Activated T-cell treated with anti-CD3 and anti-CD28 coated beads, Interleukin-2, amount 50 U/mL, for 24 hours (primary cell): ENCODE measurements at places on chromosomes 2 and 18.

GRCh38 chr18:31398191-31398590 is 21.6 kb downstream of the DSG4 start:
- DNase-seq = no peak

DNA sequence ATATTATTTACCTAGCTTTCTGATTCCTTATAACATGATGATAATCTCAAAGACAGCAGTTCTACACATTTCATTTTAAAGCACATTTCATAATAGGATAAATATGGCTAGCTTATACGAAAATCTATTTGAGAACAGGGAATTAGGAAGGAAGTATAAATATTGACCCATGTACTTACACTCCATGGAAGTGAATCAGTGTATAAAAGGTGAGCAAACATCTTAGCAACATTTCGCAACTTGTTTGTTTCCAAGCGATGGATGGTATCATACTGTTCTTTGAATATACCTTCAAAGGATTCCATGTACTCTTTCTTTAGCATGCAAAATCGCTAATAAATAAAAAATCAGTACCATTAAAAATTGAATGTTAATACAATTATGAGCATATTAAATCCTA is 53.1 kb downstream of the CWC22 start:
- DNase-seq = no peak

DNA sequence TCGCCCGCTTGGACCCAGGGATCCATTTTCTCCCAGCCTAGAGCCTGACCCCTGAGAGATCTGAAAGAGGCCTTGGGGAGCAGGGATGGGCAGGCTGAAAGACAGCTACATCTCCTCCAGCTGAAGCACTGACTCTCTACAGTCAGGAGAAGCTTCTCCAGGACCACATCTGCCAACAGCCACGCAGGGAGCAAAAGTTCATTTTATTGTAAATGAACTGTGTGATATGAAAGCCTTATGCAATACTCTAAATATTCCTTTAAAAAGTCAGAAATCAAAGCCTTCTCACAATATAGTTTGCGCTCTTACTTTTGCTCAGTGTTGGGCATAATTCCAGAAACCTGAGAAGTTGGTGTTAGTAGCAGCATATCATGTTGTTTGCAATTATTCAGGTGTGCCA is 428.9 kb upstream of the RAB6C start:
- DNase-seq = no peak

GRCh38 chr2:205868773-205869333 is 186.6 kb downstream of the NRP2 start:
- DNase-seq = no peak

DNA sequence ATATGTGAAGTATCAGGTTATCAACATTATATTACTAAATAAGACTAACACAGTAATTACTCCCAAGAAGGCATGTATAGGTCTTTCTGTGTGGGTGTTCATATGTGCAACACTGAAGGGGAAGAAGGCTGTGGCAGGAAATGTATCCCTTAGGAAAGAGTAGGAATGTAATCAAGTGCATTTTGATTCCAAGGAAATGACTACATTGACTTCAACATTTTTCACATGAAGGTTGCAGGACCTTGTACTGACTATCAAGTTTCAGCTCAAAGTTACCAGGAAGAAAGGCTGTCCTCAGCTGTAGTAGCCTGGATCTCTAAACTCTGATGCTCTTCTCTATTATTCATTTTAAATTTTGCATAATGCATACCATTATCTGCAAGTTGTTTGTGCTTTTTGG is 680.8 kb downstream of the NYAP2 start:
- DNase-seq = no peak

- no peak for DNase-seq
These were observed 297.9 kb downstream of the SOX11 start for GRCh38 chr2:5990086-5990485.

DNA sequence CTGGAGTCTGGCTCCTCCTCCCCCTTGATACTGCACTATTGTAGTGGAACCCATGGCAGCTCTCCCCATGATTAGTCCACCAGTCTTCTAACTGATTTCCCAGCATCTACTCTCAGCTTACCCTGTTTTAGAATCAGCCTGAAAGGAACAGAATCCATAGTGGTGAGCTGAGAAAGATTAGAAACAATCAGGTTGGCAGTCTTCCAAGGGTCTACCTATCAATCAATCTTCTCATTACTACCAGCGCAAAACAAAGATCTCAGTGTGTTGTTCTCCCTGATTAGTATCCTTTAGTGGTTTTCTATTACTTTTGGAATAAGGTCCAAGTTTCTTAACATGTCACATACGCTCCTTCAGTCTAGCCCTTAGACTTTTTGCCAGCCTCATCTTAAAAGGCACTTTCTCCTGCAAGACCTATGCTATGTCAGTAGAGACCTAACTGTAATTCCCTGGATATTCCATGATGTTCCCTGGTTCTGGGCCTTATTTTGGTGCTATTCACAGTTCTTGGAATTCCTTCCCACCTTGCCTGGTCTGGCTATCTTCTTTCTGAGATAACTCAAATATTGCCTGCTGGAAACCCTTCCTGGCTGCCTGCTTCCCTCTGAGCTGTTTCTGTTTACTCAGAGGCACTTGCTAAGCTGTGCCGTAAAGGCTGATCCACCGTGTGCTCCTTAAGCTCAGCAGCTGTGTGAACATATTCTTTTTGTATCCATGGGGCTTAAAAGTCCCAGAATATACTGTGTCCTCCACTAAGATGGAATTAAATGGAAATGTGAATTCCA is 32.6 kb downstream of the LAMA3 start:
- DNase-seq = no peak

GRCh38 chr2:47617028-47617427 is 165.9 kb upstream of the MSH6 start:
- DNase-seq = no peak

GRCh38 chr18:2654928-2655177 is 673 bp upstream of the SMCHD1 start:
- DNase-seq = no peak

- no peak for DNase-seq
These were observed 3.5 kb downstream of the MEIS1 start for GRCh38 chr2:66438498-66438833.

DNA sequence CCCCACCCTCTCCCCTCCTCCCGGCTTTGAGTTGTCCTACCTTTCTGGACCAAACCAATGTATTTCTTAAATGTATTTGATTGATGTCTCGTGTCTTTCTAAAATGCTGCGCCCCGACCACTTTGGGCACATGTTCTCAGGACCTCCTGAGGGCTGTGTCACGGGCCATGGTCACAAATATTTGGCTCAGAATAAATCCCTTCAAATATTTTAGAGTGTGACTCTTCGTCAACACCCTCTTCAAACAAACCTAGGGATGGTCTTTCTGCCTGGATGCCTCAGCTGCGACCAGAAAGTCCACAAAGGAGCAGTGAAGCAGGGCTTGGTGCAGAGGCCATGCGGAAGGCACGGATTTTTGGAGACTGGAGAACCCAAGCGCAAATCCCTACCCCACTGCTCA is 1.1 kb upstream of the SLC35F6 start:
- DNase-seq = no peak

DNA sequence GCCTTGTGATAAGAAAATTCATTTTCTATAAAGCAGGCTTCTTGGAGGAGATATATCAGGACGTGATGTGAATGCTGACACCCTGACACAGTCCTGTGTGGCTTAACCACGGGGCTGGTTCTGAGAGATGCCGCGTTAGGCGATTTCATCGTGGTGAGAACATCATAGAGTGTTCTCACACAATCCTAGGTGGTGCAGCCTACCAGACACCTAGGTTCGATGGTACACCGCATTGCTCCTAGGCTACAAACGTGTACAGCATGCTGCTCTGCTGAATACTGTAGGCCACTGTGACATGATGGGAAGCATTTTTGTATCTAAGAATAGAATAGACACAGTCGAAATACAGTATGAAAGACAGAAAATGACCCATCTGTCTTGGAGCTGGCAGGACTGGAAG is 82.5 kb downstream of the TNFRSF11A start:
- DNase-seq = no peak

GRCh38 chr2:46999084-46999483 is 83.5 kb upstream of the MCFD2 start:
- no peak for DNase-seq

- no peak for DNase-seq
These were observed 49.8 kb downstream of the ADD2 start for GRCh38 chr2:70718241-70718640.

- no peak for DNase-seq
These were observed 5.5 kb upstream of the NPAS2 start for GRCh38 chr2:100814453-100814852.

DNA sequence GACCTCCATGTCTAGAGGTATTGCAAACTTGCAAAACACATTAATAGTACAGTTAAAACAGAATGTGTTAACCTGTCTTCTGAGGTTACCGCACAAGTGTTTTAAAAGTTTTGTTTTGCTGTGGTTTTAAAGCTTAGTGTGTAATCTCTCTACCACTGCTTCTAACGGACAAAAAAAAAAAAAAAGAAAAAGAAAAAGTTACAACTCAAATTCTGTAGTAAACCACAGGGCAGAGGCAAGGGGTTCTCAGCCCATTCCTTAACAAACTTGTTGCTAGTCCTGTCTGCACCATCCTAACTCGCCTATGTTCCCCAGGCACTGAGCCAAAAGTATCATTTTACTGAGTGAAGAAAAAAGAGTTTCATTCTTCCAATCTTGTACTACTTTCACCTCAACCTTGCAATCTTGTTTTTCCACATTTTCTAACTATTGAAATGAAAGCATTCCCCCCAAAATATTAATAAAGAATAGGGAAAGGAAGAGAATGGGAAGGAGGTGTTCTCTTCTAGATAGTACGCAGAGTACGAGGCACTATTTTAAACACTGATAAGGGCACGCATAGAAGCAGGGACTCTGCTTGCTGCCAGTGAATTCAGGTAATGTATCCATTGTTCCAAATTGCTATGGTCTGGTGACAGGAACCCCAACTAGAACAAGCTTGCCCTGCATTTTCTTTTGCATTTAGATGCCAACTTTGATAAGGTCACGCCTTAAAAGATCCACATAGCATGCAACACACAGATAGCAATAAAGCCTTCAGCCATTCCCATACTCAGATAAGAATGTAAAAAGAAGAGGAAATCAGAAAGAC is 47.1 kb downstream of the IKZF2 start:
- no peak for DNase-seq

GRCh38 chr2:165448406-165448805 is 21.1 kb upstream of the CSRNP3 start:
- no peak for DNase-seq

DNA sequence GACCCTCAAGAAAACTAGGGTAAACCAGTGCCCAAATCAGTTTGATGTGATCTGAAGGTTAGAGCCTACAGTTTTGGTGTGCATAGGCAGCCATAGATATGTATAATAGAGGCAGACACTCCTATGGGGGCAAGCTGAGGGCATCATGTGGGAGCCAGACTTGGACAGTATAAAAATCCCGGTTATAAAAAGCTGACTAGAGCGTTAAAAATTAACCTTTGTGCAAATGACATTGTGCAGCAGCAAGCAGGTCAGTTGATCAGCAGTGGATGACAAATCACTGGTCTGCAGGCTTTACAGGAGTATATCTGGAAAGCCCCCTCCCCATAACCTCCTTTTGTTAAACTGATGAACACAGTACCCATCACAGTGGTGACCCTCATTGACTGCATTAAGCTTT is 107.8 kb downstream of the CTNNA2 start:
- no peak for DNase-seq

- no peak for DNase-seq
These were observed 650 bp downstream of the ORMDL1 start for GRCh38 chr2:189783451-189783926.

- no peak for DNase-seq
These were observed 329.3 kb downstream of the C1D start for GRCh38 chr2:67733517-67733916.

DNA sequence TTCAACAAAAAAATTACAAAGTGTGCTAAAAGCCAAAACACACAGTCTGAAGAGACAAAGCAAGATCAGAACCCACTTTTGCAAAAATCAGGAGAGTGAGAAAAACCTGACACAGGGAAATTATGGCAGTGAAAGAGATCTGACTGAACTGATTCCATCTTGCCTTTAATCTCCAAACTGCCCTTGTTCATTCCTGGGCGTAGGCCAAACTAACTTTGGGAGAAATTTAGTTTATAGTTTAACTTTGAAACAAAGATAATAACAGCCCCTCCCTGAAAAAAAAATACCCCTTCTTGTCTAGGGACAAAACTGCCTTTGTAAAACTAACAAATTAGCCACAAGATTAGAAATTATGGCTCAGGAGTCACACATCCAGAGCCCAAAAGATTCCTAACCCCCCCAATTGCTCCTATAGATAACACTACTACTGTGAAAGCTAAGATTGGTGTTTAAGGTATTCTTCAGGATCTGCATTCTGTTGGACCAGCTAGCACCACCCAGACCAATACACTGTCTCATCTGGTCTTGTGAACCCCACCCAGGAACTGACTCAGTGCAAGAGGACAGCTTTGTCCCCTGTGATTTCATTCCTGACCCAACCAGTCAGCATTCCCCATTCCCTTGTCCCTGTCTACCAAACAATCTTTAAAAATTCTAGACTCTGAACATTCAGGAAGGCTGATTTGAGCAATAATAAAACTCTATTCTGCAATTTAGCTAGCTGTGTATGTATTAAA is 226.1 kb upstream of the SH3BP4 start:
- no peak for DNase-seq
